ENCODE measurements at places on chromosomes 5 and 9.

DNA sequence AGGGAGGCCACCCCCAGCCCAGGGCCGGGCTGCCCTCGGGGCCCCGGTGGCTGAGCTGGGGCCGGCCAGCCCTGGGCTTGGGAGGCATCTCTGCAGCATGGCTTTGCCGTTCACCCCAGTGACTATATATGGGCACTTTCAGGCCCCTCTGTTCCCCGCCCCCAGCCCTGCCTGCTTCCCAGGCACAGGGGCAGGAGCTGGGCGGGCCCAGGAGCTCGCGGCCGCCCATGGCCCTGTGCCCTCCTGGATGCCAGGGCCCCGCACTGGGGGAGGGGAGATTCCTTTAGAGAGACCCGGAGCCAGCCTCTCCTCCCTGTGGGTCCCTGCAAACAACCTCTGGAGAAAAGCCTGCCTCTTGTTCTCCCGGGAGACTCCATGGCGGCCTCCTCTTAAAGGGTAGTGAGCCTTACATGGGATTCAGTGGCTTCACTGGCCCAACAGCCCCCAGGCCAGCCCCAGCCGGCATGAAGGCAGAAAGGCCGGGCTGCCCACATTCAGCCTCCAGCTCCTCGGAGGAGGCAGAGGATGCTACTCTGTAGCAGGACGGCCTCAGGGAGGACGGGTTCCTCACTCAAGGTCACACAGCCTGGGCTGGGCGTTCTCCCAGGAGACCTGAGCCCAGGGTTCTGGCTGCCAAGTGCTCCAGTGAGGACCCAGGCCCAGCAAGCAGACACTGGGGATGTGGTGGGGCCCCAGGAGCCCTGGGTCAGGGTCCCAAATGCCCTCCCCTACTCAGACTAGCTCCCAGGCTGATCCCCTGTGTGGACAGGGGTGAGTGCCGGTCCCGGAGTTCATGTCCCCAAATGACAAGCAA is 4.1 kb downstream of the NACC2 start:
- DNase-seq: no peak

- DNase-seq: no peak
Measured at GRCh38 chr5:102922799-102923477, 167.8 kb downstream of the PAM start.

DNA sequence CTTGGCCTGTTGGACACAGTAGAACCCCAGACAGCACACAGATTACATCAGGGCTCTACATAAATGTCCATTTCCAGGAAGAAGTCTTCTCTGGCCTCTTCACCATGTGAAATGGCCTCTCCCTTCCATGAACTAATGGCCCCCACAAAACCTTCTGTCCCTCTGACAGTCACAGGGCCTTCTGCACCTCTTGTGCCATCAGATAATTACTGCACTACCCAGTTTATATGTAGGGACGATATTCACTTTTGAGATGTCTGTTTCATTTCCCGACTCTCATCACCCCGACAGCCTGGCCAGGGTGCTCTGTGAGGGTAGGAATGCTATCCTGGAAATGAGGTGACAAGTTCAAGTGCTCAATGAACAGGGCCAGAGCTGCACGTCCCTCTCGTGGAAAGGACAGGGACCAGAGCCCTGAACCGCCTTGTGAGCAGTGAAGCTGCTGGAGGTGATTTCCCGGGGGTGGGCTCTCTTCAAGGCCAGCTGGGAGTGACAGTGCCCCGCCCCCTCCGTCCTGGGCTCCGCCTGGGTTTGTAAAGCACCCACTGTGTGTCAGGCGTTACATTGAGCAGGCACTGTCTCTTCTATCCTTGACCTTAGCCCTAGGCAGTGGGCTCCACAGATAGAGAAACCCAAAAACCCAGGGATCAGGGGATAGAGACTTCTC is 3.0 kb upstream of the FAM78A start:
- DNase-seq: no peak

DNA sequence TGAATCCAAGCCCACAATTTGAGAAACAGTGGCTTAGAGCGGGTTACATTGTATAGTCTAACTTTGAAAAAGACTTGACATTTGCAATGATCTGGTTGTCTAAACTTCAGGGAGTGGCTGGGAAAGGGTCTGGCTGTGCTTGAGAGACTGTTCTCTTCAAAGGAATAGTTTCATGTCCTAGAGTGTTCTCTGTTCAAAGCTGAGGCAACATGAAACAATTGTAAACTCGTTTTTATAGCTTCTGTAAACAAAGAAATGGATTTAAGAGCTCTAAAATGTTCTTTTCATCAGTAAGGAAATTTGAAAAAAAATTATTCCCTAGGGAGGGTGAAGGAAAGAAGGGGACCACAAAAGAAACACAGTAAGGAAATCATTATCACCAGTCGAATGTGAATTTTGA is 41.6 kb downstream of the FOCAD start:
- no peak for DNase-seq

- no peak for DNase-seq
Measured at GRCh38 chr5:31598640-31599611, 40.0 kb upstream of the PDZD2 start.

DNA sequence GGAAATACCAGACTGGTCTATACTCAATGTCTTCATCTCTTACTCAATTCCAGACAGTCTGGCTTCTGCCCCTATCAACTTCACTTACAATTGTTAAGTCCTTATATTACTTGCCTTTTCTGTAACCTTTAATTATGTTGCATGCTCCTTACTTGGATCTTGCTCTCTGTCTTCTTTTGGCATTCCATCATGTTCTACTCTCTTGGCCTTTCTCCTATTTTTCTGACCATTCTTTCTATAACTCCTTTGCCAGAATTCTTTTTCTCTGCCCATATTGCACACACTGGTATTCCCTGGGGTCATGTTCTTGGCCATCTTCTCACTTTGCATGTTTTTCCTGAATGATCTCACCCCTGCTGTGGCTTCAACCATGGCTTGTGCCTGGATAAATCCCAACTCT is 209.8 kb upstream of the ZNF462 start:
- no peak for DNase-seq

DNA sequence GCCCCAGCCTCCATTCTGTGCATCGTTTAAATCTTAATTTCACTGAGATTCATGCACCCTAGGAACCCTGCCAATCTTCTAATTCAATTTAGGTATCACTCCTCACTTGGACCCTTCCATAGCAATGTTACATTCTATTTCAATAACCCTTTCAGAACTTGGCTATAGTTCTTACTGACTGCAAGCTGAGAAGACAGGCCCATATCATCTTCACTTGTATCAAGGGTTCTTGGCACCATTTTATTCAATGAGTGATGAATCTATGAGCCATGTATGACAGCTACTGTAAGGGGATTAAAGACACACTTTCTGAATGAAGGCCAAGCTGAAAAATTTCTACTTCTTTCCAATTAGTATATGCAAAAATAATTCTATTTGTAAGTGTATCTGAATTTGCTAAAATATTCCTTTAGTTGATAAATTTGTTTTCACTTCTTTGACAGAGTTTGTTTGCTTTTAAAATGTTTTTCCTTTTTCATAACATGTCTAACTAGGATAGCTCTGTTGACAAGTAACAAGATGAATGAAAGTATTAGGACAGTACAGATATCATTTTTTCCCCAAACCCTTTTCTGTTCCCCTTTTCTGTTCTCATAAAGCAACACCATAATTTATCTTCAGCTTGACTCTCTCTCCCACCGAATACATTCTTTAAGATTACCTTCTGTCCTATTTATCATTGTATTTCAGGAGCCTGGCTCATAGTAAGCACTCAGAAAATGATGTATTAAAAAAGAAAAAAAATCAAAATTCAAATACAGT is 9.6 kb downstream of the ITGA2 start:
- DNase-seq: no peak

DNA sequence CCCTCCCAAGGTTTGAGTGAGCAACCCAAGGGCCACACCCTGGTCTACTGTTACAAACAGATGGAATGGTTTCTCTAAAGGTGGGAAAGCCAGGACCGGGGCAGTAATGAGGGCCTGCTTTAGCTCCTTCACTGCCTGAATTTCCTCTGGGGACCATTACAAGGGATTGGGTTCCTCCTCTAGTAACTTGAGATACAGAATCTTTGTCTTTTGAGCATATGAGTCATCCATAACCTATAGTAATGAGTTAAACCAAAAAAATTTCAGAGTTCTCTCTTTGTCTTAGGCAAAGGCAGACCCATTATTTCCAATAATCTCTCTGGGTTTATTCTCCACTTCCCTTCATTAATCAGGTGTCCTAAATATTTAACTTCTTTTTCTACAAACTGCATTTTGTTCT is 618.8 kb downstream of the HINT1 start:
- no peak for DNase-seq

GRCh38 chr5:133358271-133358670 is 254.1 kb downstream of the FSTL4 start:
- DNase-seq: no peak

Measured in T-helper 22 cell (primary cell).